ENCODE measurements at places on chromosomes 13 and 19.

DNA sequence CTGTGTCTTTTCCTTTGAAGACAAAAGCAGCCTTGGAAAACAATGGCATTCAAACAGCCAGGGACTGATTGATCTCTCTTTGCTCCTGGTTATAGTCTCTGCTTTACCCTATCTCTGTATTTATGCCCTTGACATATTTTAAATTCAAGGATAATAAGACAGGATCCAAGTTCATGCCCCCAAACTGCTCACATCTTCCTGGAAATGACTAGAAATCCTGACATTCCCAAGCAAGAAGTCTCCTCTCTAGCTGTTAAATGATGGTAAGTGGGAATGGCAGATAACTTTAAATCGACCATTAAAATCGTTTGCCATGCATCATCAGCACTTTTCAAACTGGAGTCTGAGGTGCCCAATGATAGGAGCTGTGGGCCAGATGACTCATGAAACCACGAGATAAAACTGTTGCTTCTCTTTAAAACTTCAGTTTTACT lies 435.6 kb downstream of the FOXO1 start:
- DNase-seq: no peak

DNA sequence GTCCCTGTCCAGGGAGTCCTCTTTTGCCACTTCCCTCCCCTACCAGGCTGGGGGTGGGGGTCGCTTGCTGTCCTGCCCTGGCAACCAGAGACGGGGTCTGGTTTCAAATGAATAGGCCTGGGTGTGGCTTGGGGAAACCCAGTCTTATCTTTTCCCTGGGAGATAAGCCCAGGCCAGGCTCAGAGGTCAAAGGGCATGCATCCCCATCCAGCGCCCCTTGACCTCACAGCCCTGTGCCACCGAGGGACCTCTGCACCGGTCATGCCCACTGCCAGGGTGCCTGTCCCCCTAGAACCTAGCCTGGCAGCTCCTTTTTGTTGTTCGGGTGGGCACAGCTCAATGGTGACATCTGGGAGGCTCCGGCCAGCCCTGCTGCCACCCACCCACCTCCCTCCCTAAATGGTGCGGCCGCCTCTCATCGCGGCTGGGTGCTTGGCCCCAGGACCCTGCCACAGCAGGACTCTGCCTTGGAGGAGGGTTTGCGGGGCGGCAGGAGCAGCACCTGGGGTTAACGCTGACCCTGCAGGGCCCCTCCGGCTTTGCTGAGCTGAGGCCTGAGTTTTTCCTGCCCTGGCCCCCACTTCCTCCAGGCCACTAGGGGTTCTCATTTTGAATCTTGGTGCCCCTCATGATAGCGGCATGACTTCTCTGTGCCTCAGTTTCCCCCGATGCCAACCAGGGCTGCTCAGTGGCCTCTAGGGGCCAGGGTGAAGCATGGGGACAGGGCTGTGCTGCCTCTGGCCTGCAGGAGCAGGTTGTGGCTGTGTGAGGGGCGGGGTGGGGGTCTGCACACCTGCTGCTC lies 2.9 kb upstream of the CERS1 start:
- DNase-seq: no peak

DNA sequence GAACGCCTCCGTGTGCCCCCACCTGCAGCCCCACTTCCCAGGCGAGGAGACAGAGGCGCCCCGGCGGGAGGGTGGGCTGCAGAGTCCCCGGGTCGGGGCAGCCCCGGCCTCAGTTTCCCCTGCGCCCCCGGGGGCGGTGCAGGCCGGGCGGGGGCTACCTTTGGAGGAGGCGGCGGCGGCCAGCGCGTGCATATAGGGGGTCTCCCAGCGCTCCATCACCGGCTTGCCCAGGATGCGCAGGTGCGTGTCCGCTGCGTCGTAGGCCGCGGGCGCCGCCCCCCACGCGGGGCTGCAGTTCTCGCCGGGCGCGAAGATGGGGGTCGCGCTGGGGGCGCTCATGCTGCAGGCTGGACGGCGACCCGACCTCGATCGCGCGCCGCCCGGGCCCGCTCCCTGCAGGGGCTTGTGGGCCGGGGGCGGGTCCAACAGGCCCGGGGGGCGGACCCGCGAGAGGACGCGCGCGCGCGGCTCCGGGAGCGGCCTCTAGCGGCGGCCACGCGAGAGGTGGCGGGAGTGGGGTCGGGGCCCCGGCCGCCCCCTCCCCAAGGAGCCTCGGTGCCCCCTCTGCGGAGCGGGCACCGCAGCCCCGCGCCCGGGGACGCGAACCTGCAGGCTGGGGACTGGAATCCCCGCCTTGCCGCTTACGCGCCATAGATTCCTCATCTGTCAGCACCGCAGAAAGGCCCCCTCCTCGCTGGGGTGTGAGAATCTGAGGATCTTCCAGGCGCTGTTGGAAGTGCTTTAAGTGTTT lies at the start of gene GAMT:
Gene GAMT (minus strand): TSS at position 405 of the 751 bp plus-strand sequence. CDS start 66 bp downstream, at position 339.
- DNase-seq: no peak

- DNase-seq: no peak
These were observed 7.8 kb downstream of the KHSRP start for GRCh38 chr19:6416658-6417405.

DNA sequence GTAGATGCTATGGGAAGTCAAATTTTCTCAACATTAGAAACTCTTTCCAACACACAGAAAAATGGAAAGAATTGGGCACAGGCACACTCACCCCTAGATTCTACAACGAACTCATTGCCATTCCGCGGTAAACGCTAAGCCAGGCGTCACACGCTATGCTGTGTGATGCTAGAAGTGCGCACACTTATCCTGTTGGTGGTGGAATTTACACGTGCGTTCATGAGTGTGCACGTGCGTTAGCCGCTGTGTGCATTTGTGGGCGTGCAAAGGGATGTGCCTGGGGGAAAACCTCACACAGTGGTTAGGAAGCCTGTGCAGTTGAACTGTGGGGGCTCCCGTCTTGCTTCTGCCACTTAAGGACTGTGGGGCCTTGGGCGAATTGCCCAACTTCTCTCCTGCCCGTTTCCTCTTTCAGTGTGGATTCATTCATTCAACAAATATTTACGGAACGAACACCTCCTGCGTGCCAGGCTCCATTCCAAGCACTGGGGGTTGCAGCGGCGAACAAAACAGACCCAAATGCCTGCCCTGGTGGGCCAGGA lies 7.7 kb downstream of the NFILZ start:
- no peak for DNase-seq

GRCh38 chr13:112058941-112059340 lies 8.0 kb upstream of the SOX1 start:
- DNase-seq: no peak

- no peak for DNase-seq
These were observed 214.9 kb upstream of the SLITRK1 start for GRCh38 chr13:84097148-84097547.

GRCh38 chr13:113315992-113316391 lies 19.0 kb downstream of the LAMP1 start:
- no peak for DNase-seq

DNA sequence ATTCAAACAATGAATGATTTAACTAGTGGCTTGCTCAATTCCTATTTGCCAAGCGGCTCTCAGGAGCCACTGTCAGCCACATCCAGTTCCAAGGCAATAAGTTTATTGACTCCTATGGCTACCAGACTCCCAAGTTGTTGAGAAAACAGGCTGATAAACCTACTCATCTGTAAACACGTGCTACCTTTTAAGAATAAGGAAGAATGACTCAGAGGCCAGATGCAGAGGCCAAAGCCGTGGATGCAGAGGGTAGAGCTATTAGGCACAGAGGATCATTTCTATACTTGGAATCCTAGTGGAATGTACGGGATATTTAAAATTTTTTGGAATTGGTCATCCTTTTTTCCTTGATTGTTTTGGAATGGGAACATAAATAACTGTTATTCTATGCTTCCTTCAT lies 1921.1 kb downstream of the OLFM4 start:
- no peak for DNase-seq

- DNase-seq: no peak
These were observed 136.1 kb upstream of the IRS2 start for GRCh38 chr13:109922518-109922917.

- no peak for DNase-seq
These were observed 19.2 kb downstream of the C19orf81 start for GRCh38 chr19:50668416-50668815.

DNA sequence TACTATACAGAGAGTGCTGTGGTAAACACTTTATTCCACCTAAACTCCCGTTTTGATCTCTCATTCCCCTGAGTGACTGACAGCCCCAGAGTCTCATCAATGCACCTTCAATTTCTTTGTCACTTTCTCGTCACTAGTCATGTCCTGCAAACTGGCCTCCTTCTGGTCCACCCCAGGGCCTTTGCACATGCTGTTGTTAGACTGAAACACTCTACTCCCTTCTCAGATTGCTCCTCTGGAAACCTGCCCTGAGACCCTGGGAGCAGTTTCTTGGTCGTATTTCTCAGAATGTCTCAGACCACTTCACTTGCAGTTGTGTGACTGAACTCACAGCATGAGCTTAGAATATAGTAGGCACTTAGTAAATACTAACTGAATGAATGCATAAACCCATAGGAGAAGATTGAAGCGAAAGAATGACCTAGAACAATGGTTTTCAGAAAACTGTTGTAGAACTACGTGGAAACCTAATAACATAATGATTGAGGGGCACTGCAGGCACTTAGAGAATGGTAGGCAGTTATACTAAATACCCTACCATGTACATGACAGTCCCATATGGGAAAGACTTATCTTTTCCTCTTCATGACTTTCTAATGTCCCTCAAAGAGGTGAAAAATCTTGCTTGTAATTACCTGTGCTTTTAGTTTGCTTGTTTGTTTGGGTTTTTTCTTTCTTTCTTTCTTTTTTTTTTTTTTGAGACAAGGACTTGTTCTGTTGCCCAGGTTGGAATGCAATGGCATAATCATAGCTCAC lies 144.8 kb downstream of the IER2 start:
- no peak for DNase-seq

DNA sequence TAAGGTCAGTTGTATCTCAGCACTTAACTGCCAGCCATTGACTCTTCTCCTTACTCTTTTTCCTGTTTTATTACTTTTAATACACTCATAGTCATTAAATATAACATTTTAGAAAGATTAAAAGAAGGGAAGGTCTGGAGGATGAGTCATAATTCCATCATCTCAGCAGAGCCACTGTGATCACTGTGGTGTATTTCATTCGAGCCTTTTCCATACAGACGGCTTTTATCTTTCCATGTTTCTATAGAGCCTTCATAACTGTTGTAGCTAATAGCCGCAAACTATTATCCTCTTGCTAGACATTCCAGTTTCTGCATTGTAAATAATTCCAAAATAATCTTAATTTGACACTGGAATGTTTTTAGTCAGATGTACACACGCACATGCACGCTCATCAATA lies 4.7 kb upstream of the FLT1 start:
- no peak for DNase-seq
